ENCODE measurements at places on chromosomes 16 and 17.

DNA sequence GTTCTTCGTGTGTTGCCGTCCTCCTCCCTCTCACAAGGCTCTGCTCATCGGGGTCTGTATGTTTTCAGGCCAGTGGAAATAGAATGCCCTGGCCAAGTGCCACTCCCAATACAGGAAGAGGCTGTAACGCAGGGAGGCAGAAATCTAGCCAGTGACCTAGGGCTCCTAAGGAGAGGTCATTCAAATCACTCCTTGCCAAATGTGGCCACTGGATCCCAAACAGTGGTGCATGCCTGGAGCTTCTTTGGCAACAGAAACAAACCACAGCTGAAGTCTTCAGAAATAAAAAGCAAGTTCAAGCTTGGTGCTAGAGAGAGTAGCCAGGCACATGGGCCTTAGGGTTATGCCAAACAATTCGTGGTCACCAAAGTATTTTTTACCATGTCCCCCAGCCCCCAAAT is 66.1 kb downstream of the SMG6 start:
- DNase-seq = no peak

DNA sequence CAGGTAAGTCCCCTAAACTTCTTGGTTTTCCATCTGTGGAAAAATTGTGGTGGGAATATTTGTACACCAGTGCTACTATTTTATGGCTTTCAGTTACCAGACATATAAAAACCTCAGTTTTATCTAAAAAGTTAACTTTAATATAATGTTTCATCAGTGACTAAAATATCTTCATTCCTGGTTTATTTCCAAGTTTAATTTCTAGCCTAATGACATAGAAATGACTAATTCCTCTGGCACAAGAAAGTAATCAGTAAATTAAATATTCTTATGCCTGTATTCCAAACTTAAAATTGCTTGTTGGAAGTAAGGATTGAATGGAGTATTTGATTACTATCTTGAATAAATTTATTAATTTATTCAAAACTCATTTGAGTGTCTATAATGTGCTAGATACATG is 757.0 kb downstream of the CDH11 start:
- no peak for DNase-seq

DNA sequence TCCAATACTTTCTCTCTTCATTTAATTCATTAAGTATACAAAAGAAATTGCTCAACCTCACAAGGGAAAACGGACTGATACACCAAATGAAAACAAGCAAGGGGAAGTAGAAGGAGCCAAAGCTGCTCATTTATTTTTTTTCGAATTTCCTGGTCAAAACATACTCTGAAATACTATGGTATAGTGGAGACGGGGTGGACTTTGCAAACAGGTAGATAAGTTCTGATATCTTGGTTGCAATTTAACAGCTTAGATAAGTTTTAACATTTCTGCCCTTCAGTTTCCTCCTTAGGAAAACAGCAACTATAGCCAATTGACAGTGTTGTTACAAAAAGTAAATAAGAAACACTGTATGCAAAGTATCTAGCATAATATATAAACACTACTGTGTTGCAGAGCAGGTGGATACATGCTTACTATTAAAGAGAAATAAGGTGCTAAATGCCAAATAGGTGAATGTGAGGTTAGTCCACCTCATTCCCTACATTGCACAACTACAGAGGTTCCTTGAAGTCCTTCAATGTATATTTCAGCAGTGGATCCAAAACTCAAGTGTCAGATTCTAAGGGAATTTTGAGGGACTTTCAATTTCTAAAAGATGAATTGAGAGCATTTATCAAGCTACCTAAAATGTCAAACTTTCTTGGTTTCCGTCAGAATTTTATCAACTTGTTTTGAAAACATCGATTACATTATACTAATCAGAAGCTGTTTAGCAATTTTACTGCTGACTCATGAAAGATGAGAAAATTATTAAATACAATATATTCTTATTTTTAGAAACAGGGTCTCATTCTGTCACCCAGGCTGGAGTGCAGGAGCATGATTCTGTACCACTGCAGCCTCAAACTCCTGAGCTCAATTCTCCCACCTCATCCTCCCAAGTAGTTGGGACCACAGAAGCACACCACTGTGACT is 11.0 kb downstream of the CCDC47 start:
- no peak for DNase-seq

DNA sequence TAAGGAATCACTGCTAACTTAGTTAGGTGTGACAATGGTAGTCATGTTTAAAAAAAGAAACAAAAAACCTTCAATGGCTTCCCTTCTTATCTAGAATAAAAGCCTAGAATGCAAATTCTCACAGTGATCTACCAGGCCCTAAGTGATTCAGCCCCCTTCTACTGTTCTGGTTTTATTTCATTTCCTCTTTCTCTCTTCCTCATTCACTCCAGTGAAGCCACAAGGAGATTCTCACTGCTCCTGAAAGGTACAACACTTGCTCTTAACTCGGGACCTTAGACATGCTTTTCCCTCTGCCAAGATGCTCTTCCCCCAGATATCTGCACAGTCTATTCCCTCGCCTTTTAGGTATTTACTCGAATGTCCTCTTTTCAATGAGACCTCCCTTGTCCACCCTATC is 3.7 kb downstream of the PIGS start:
- no peak for DNase-seq

DNA sequence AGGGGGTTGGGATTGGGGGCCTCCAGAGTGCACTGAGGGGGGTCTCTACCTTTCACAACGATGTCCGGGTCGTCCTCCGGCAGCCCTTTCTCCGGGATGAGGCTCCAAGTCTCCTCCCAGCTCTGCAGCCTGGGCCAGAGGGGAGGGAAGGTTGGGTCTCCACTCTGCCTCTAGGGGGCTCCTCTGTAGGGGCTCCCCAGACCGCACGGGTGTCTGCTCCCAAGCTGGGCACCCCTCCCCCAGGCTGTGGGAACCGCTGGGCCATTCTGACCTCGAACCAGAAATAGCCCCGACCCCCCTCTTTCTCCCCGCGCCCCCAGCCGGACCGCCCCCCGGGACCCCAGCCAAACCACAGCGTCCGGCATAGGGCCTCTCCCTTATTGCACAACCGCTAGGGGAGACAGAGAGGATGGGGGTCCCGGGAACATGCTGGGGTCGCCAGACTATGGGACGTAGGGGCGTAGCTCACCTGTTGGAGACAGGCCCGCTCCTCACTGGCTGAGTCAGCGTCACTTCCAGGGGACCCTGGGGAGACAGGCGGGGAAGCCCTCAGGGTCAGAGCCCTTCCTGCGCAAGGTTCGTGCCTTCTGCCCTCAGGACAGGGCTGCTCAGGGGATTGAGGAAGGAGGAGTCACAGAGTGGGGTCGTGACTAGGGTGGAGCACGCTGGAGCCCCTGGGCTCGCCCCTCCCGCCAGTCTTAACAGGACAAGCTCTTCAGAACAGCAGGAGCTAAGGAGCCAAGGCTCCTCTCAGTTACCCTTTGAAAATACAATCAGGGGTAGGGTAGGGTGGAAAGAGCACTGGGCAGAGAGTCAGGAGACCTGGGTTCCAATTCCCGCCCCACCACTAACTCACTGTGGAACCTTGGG is 2.7 kb downstream of the PLEKHH3 start:
- no peak for DNase-seq

DNA sequence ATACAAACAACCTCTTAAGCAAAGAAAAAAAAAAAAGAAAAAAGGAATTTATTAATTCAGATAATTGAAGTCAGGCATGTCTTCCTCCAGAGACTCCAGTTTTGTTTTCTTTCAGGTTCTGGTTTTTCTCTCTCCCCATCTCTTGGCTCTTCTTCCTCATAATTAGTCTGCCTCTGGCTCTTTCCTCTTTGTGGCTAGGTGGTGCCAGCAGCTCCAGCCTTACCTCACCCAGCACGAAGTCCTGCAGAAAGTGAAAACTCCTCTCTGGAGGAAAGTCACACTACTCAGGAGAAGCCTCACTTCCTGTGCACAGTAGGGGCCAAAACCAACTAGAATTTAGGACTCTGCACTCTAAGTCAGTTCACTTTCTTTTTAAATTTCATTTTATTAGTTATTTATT is 10.3 kb upstream of the NFAT5 start:
- no peak for DNase-seq

DNA sequence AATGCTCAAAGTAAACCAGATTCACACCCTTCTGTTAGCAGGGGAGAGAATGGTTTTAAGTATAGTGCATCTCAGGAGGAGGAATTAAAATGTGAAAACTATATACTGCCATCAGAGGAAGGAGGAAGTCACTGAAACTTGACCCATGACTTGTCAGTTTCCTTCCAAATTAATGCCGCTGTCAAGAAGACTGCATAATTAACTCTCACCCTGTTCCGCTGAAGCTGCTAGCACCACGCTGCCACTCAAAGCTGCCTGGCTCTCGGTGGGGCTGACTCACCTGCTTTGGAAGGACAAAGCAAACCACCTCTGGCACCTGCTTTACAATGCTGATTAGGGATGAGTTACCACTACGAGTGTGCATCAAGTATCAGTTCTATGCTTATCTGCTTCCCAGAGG is 37.8 kb upstream of the ULK2 start:
- no peak for DNase-seq

Data from SJSA1 (cell line).